Stimulated activated CD8-positive, alpha-beta memory T cell treated with anti-CD3 and anti-CD28 coated beads, Interleukin-7, amount 100 ng/mL, for 1 hour (primary cell): ENCODE measurements at places on chromosomes 1 and 21.

DNA sequence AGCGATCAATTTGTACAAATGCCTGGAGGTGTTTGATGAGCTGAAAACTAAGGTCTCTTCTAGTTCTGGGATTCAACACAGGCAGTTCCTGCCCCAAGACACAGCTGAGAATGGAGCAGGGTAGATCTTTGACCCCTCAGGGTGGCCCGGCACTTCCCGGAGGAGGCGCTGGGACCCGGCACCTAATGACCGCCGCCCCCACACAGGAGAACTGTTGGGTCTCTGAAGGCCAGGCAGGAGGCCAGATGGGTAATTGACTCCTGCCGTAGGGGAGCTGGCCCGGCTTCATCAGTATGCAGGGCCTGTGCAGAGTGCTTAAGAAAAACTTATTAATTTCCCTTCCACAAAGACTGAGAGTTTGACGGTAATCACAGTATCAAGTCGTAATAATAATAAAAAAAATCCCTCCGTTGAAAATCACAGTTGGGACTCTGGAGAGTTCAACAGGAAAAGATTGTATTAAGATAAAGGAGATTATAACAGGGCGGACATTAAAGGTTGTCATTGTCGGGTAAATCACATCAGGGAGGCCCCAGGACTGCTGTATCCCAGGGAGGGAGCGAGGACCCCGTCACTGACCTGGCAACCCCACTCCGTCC, 51.7 kb downstream of the UBIAD1 start:
- no peak for DNase-seq

- no peak for DNase-seq
These were observed 3.0 kb upstream of the TSPAN1 start for GRCh38 chr1:46171871-46172270.

DNA sequence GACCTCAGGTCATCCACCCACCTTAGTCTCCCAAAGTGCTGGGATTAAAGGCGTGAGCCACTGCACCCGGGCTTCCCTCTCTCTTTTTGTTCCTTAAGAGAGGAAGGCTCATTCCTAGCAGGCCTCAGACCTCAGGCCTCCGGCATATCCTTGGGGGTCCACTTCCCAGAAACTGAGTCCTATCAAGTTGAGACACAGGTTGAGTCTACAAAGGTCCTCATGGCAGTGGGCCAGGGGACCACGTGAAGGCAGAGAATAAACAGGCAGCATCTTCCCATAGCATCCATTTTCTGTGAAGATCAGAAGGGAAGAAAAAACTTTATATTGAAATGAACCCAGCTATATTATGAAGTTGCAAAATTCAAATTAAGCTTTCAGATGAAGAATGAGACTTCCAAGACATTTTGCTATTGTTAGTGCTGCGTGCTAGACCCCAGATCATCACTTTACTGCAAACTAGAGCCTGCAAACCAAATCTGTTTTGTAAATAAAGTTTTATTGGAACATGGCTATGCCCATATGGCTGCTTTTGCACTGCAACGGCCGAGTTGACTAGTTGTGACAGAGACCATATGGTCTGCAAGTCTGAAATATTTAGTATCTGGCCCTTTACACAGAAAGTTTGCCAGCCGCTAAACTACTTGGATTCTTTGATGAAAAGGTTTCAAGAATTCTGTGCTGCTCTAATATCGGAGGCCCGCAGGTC, 3.5 kb upstream of the CELA2A start:
- no peak for DNase-seq

GRCh38 chr1:207752456-207752998, 673 bp downstream of the CD46 start:
- DNase-seq = peak; percentile 0

- no peak for DNase-seq
These were observed 12.3 kb upstream of the OR10J5 start for GRCh38 chr1:159548126-159548525.

GRCh38 chr1:198498881-198499280, 41.6 kb downstream of the ATP6V1G3 start:
- DNase-seq = no peak

DNA sequence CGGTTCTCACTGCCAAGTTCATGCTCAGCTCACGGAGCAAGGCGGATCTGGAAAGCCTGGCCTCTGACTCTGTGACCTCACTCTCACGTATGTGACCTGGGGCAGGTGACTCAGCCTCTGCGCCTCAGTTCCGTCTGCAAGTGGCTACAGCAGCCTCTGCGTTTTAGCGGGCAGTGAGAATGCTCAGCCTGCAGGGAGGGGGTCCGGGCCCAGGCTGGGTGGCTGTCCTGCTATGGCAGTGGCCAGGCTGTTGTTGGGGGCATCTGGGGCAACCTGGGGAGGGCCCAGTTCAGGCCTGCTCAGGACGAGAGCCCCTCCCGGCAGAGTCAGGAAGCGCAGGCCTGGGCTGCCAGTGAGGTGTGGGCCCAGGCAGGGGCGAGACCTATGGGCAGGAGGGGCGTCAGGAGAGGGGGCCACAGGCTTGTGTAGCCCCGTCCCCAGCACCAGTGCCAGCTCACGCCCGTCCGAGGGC, 27.9 kb downstream of the ARHGEF16 start:
- DNase-seq = no peak

DNA sequence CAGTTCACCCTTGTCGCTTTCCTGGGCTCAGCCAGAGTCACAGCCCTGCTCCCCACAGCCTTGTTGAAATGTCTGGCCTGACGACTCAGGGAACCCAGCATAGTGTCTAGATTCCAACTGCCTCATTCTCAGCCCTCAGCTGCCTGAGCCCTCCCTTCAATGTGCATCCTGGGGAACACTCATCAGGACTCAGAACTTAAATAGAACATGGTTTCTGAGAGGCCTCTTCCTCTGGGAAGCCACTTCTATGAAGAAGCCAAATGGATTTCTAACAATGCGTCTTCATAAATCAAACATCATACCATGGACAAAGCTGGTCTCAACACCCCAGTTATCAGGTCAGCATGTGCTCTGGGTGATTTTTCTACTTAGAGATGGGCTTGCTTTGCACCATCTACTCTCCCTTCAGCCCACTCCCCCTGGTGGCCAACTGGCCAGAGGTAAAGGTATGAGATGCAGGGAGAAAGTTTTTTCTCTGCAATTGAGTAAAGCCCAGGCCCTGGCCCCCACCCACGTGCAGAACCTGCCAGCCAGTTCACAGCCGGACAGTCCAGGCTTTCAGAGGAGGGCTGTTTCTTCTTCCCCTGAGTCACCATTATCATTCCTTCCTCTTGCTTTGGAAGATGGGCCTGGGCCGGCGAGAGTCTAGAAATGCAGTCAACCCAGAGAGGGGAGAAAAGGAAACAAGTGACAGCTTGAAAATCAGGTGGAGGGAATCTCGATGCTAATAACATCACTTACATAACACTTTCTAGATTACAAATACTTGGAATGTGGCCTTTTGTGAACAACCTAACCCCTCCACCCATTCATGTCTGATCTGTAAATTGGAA, 32.1 kb downstream of the CD244 start:
- peak; percentile 47 for DNase-seq

GRCh38 chr1:33971018-33971710, 107.3 kb downstream of the HMGB4 start:
- DNase-seq = no peak

DNA sequence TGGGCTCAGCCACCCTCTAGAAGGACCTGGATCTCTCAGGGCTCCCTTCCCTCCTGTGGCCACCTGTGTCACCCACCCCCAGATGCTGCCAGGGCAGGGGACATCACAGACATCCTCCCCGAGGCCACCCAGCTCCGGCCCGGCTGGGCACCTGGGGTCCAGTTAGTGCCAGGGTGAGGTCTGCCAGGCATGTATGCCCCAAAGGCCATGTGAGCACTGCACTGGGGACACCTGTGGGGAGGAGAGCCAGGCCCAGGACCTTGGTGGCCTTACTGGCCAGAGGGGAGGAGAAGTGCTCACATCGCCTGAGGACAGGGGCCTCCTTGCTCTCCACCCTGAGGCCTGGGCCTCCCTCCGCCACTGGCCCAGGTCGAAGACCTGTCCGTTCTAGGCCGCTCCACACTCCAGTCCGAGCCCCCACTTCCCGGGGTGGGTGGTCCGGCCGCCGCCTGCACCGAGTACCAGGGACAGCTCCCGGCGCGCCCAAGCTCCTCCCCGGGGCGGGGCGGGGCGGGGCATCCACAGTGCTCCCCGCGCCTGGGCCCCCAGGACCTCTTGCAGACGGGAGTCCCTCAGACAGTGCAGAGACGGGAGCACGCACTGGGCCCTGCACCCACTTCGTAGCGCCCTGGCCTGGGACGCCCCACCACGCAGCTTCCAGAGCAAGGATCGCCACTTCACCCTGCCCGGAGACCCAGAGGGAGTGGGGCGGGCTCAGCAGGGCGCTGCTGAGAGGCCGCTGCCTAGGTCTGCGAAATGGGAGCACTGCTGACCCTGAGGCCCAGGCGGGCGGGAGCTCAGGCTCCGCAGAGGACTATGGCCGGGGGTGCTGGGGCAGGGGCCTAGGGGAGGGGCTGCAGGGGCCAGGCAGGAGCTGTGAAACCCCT, 34.3 kb upstream of the CCDC27 start:
- DNase-seq = no peak

- no peak for DNase-seq
These were observed 2.0 kb upstream of the ATP13A2 start for GRCh38 chr1:17013491-17014320.

- DNase-seq = no peak
These were observed 112.3 kb upstream of the TRABD2B start for GRCh38 chr1:48109390-48110013.

DNA sequence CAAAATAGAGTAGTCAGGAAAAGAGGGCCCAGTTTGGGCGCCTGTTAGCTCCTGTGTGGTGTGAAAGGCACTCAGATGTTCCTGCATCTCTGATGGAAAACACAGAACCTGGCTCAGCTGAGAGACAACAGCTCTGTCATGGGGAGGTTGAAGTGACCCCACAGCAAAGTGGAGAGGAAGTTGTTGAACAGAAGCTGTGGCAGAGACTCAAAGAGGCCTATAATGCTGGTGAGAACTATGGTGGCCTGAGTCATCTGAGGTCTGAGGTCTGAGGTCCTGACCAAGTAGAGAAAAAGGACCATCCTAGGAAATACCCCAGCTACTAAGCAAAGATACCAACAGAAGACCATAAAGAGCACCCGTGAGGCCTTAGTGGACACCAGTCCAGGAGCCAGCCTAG, 45.6 kb upstream of the JAK1 start:
- no peak for DNase-seq

DNA sequence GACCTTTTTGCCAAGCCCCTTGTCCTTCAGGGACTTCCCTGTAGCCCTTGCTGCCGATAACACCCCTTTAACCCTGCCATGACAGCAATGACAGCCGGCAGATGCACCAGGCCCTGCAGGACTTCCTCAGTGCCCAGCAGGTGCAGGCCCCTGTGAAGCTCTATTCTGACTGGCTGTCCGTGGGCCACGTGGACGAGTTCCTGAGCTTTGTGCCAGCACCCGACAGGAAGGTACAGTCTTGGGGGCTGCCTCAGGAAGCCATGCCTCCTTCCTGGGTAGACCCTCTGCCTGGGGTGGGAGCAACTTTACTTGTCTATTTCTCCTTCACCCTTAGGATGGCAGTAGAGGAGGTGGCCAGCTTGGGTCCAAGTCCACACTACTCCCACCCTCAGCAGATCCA, 16.1 kb upstream of the PADI6 start:
- peak; percentile 3 for DNase-seq

GRCh38 chr1:29756085-29756484, 519.8 kb downstream of the PTPRU start:
- no peak for DNase-seq

GRCh38 chr1:213829780-213830179, 158.0 kb upstream of the PROX1 start:
- no peak for DNase-seq

- no peak for DNase-seq
These were observed 607 bp upstream of the FAAH start for GRCh38 chr1:46393510-46393909.

DNA sequence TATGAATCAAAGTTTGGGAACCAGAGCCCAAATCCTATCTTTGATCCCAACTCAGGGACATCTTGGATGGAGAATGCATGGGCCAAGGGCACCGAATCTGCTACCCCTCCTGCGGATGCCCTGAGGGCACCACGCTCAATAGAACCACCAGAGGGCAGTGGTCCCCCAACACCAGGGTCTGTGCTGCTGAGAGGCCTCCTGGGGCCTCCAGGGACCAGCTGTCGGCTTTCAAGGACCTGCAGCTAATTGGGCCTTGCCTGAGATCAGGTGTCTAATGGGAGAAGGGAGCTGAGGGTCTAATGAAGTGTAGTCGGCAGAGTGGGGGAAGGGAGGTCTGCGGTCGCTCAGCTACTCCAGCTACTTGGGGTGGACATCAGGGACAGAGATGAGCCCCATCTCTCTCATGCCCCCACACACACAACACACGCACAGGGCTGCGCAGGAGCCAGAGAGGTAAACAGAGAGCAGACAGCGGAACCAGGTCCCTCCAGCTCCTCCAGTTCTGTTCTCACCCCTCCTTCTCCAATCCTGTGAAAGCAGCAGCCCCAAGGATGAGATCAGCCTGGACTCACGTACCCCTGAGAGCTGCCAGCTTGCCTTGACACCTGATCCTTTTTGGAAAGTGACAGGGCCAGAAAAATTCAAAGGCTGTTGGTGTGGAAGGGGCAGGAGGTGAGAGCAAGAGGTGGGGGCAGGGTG, 34.9 kb upstream of the PPP1R15B start:
- peak; percentile 55 for DNase-seq

DNA sequence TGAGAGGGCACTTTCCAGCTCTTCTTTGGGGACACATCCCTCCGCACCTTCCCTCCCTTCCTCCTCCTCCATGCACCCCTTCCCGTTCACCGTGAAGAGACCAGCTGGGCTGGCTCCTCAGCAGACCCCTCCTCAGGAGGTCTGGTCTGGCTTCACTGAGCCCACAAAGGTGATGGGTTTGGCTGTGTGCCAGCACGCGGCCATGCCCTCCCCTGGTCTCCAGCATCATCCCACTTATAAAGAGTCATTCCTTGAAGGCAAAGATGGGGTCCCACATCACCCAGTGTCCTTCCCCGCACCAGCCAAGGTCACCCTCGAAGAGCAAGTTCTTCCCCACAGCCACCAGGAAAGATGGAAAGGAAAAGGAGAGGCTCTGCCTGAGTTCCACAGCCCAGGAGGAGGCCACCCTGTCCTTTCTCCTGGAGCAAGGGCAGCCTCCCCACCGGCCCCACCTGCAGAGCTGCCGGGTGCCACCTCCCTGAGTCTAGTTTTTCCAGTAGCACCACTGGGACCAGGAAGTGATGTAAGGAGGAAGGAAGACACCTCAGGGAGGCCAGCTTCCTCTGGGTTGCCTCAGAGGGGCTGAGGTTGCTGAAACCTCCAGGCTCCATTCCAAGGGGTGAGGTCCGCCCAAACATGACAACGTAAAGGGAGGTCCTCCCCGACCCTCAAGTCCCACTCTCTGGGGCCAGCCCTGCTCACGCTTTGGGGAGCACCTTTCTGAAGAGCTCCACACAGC, 32.7 kb downstream of the RIPK4 start:
- no peak for DNase-seq

- DNase-seq = no peak
These were observed 18.5 kb downstream of the CCN1 start for GRCh38 chr1:85599076-85599491.

DNA sequence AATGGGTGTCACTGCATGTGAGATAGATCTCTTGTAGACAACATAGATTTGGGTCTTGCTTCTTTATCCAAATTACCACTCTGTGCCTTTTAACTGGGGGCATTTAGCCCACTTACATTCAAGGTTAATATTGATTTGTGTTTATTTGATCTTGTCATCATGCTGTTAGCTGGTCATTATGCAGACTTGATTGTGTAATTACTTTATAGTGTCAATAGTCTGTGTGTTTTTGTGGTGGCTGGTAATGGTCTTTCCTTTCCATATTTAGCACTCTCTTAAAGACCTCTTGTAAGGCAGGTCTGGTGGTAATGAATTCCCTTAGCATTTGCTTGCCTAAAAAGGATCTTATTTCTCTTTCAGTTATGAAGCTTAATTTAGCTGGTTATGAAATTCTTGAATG, 29.6 kb downstream of the ZNF691 start:
- no peak for DNase-seq

GRCh38 chr1:93907718-93908117, 1.5 kb downstream of the GCLM start:
- DNase-seq = no peak
